ENCODE measurements at places on chromosomes 11 and 22.

DNA sequence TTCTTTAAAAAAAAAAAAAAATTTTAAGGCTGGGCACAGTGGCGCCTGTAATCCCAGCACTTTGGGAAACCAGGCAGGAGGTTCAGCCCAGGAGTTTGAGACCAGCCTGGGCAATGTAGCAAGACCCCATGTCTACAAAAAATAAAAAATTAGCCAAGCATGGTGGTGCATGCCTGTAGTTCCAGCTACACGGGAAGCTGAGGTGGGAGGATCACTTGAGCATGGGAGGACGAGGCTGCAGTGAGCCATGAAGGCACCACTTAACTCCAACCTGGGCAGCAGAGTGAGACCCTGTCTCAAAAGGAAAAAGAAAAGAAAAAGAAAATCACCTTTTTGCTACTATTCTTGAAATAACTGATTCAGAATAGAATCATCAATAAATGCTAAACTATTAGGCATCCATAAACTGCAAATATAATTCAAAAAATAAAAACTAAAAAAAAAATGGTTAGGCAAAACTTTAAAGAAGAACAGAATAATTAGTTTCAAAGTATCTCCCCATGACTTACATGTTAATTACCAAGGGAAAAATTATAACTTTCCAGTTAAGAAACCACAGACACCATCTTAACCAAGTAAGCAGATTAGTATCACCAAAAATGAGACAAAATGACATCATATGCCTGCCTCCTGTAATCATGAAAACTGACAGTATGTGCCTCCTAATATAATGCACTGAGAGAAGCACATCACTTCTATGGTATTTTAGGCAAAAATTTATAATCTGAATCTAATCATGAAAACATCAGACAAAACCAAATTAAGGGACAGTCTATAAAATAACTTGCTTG is 63.6 kb downstream of the DENND5A start:
- no peak for DNase-seq

DNA sequence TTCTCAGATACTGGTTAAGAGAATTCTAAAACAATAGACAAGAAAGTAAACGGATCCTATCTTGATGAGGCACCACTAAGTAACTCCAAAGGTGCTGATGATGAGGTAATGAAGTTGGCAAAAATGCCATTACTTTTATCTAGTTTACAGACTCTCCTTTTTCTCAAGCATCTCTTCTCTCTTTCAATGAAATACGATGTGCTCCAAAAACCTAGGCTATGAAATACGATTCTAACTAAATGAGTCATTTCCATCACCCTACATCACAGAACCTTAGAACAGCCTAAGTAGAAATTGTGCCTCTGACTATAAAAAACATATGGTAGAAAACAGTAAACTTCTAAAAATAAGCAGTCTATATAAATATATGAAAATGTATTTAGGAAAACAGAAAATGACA is 58.9 kb upstream of the ARHGAP32 start:
- peak; percentile 10 for DNase-seq

- DNase-seq: no peak
These were observed 171.4 kb upstream of the FAT3 start for GRCh38 chr11:92053216-92053615.

DNA sequence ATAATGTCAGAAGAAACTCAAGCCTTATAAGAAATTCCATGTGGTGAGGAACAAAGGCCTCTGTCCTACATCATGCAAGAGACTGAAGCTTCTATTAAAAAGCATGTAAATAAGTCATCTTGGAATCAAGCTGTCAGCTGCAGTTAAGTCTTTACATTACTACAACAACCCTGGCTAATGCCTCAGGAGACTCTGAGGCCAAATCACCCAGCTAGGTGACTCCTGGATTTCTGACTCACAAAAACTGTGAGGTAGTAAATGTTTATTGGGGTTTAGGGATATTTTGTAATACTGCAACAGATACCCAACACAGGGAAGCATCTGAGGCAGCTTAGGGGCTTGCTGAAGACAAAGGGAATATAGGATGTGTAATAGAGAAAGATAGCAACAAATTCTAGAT is 89.6 kb downstream of the C11orf87 start:
- DNase-seq: no peak

- DNase-seq: no peak
These were observed 370.4 kb downstream of the FAT3 start for GRCh38 chr11:92595052-92595451.

- DNase-seq: no peak
These were observed 63.8 kb upstream of the UCP3 start for GRCh38 chr11:74072721-74073120.

DNA sequence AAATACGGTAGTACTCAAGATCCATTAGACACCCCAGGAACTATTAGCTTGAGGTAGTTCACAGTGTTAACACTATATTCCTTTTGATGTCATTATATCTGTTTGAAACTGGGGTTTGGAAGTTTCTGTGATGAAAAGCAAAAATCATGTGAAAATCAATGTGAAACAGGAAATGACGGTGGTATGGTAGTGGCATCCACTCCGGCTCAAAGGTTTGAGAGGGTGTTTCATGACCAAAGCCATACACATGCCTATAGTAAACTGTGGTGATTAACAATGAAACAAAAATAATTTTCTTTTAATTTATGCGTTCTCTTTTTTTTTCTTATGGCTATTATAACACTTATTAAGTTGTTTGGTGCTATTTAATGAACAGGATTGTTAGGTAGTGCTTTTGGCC is 10.9 kb downstream of the RAB38 start:
- no peak for DNase-seq

- DNase-seq: no peak
These were observed 4.2 kb downstream of the SIPA1 start for GRCh38 chr11:65642014-65642671.

DNA sequence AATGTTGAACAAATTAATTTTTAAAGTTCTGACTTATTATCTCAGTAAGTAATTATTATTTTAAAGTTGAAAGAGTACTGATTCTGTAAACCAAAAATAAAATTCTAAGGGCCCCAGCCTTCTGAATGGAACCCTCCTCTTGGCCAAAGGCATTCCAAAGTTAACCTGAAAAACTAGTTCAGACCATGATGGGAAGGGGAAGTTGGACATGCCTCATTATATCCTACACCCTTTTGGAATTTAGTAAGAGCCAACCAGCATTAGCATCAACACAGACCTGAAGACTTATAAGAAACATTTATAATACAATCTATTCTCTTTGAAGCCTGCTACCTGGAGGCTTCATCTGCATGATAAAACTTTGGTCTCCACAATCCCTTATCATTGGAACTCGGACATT is 18.9 kb downstream of the LGR4 start:
- no peak for DNase-seq

DNA sequence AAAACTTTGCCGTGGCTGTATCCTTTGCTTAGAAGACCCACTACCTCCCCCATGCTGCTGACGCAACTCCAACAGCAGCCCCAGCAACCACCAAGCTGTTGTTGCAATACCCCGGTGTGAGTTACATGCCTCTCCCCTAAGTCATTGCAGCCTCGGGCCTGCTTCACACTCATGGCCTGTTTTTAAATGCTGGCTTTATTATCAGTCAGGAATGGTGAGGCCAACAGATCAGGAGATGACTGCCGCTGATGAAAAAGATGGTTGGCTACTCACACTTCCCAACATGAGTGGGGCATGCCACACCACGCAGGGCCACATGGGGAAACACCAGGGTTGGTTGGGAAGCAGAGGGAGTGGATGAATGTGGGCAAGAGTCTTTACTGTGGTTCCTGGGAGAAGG is 171.5 kb upstream of the SYT13 start:
- peak; percentile 85 for DNase-seq

DNA sequence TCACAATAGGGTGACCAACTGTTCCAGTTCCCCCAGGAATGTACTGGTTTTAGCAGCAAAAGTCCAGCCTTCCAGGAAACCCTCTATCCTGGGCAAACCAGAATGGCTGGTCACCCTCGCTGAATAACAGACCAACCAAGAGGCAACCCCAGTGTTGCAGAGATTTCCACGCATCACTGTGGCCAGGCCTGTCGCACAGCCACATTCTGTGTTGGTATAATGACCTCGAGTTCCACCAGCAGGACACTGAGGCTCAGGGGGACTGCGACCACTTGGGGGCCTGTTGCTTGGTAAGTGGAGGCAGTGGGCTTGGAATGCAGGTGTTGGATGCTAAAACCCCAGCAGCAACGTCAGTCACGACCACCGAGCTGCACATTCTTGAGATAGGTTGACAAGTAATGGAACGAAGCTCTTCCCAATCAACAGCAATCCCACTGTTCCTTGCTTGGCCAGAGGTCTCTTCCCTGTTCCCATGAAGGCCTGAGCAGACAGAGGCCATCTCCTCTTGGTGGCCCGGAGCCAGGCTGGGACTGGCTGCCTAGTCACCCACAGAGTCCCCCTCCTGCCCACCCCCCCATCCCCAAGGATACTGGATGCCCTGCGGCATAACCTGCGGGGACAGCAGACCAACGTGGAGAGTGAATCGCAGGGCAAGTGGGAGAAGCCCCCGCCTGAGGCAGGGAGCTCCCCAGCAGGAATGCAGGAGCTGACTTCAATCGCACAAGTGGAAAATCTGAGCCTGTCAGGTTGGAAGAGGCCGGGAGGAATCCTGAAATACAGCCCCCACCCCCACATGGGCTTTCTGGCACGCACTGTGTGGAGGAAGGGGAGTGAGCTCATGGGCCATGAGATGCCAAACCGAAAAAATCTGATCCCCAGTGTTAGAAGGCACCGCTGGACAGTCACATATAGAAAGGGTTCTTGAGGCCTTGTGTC is 43.4 kb upstream of the MN1 start:
- DNase-seq: no peak

GRCh38 chr11:72569966-72570892 is 104.0 kb downstream of the PDE2A start:
- no peak for DNase-seq

GRCh38 chr11:108961095-108961494 is 296.2 kb downstream of the DDX10 start:
- DNase-seq: no peak

DNA sequence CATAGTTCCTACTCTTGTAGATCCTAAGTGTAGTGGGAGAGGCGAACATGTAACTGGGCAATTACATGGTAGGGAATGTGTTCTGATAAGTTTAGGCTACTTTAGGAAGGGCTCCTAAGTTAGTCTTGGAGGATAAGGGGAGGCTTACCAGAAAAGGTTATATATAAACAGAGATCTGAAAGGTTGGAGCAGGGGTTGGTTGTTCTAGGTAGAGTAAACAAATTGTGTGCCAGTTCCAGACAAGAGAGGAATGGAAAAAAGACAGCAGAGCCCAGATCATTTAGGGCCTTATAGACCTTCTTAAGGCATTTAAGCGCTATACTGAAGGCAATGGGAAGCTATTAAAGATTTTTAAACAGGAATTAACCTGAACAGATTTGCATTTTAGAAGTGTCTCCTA is 74.4 kb downstream of the TRIM44 start:
- no peak for DNase-seq

DNA sequence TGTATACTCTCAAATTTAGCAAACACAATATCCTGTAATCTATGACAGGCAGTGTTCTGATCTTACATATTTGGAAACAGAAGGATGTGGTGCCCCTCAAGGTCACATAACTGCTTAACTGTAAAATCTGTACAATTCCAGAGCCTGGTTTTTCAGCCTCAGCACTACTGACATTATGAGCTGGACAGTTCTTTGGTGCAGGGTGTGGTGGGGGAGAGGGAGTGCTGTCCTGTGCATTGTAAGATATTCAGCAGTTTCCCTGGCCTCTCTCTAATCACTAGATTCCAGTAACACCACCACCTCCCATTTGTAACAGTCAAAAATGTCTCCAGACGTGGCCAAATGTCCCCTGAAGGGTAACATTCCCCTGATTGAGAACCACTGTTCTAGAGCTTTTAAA is 1.8 kb upstream of the OR5B21 start:
- no peak for DNase-seq

DNA sequence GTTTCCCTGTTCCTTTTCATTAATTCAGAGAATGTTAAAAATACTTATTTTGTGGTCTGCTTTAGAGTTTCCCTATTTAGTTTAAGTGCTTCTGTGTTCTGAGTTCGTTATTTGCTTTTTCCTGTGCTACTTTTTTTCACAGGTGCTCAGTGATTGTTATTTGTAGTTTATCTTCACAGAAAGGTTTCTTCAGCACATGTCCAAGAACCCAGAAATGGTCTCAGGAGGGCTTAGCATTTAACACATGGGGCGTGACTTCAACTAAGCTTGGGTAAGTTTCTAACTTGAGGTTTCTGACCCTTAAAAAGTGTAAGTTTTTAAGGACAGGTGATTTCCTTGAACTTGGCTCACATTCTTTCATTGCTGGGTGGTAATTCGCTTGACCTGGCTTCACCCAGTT is 157.3 kb downstream of the AASDHPPT start:
- DNase-seq: no peak

- DNase-seq: no peak
These were observed 4.8 kb upstream of the PRDM11 start for GRCh38 chr11:45141631-45142030.

DNA sequence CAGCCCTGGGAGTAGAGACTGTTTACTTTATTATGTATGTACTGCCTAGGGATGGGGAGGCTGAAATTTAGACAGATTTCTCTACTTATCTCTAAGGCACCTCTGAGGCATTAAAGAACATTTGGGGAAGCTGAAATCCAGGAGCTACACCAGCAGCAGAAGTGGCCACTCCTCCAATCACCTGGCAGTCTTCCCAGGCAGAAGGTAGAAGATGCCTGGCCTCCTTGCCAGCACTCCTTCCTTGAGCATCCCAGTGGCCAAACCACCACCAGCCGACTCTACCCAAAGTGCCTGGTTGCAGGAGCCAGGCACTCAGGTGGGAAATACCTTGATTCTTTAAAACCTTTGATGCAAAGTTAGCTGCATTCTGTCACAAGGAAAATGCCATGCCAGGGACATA is 1.9 kb upstream of the FAT3 start:
- no peak for DNase-seq

DNA sequence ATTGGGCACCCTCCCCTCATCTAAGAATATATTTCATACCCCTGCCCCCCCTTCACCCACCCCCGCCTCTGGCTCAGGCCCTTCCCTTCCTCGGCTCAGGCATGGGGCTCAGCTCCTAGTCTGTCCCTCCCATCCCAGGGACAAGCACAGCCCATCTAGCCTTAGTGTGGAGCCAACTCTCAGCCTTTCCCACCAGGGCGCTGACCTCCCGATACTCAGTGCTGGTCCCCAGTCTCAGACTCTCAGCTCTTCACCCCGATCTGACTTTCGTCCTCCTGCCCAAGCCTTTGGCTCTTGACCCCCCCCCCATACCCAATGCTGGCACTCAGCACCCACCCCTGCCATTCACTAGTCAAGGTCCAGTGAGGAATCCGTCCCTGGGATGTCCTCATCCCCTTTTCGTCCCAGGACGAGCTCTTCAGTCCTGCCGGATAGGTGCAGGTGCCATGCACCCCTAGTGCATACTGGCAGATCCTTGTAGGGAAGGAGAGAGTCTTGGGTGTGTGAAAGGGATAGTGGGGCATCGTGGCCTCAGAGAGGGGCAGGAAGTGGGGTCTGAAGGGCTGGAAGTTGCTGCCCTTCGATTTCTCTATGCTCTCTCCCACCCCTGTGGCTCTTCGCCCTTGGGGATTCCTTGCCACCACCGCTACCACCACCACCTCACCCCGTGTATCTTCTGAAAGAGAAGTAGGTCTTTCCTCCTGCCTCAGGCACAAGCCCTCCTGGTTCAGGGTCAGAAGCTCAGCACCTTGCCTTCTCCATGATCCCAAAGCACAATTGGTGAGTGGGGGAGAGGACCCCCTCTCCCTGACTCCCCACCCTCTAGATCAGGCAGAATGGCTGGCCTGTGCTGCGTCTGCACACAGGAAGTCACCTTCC is 2.4 kb downstream of the TPBGL start:
- no peak for DNase-seq
